ENCODE measurements at places on chromosomes 4 and X. TPM values are rescaled to one million over a fixed set of nuclear protein-coding genes. Genes with fewer than 3 reads are reported as not detected.

The PDLIM3 gene
- 25.3 TPM for total RNA-seq

The STPG2 gene
- total RNA-seq: 1.6 TPM

The USP17L11 gene
- total RNA-seq: not detected

The GRPR gene
- not detected for total RNA-seq

The CT45A2 gene
- total RNA-seq: not detected

The KLKB1 gene
- 1.2 TPM for total RNA-seq

The CABS1 gene
- not detected for total RNA-seq

The DUSP21 gene
- total RNA-seq: not detected

The AMBN gene
- not detected for total RNA-seq

The HHIP gene
- 0.48 TPM for total RNA-seq

The PWWP3B gene
- total RNA-seq: 7.0 TPM

The ARHGAP24 gene
- 37.2 TPM for total RNA-seq

The CXCL10 gene
- not detected for total RNA-seq

The P2RY10 gene
- 0.98 TPM for total RNA-seq

The RPL39 gene
- 8,363 TPM for total RNA-seq

DNA sequence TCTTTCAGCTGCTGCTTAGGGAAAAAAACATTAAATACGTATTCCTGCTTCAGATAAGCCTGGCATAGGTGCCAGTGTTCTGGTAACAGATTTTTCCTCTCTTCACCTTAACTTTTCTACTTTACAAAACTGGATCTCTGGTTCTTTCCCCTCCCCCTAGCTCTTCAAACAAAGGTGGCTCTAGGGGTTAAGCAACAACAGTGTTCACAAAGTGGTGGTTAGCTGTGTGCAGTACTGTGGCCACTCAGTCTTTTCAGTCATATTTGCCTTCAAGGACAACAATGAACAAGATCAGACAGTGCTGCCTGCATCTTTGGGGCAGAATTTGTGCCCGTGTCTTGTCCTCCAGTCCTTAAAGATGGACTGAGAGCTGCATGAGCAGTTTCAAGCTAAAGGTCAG, 15.1 kb upstream of the RGN start:
- no peak for DNase-seq

GRCh38 chrX:37603938-37604409, 32.5 kb downstream of the LANCL3 start:
- no peak for DNase-seq

- DNase-seq: no peak
Measured at GRCh38 chr4:157713342-157713741, 459.5 kb downstream of the GASK1B start.

DNA sequence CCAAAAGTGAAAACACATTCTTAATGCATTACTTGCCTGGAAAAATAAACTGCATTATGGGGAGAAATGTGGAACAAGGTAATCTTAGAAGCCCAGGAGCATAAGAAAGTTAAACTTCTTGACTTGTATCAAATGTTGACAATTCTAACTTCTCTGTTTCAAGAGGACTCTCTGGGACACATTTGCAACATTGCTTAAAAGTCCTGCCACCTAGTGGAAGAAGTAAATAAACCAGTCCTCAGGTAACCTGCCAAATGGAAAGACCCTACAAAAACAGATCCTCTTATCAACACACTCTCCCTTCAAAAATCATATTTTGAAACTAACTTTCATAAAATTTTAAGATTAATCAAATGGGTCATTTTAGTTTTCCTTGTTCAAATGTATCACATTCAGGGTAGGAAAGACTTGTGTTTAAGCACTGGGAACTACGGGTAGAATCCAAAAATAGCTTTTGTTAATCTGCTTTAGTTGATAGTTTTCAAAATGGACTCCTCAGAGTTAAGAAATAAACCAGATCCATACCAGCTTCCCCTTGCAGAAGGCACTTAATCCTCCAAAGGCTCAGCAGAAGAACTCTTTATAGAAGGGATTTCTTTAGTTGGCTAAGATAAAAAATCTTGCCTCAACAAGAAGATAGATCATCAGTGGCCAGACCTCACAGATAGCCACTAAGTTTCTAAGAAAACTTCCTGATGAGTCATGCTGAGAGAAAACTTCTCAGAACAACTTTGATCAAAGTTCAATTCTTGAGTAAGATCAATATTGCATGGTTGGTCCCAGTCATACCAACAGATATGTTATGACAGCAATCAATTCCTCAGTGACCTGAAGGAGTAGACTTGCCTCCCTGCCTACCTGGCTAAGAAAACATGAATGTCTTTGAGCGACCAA, 141.7 kb downstream of the HHIP start:
- no peak for DNase-seq

- no peak for DNase-seq
Measured at GRCh38 chr4:128384091-128384520, 96.5 kb upstream of the PGRMC2 start.

- no peak for DNase-seq
Measured at GRCh38 chr4:58191109-58191508, 1080.9 kb upstream of the IGFBP7 start.

GRCh38 chrX:144586756-144587155, 660.5 kb upstream of the SPANXN1 start:
- no peak for DNase-seq

- DNase-seq: no peak
Measured at GRCh38 chr4:142697320-142697719, 148.8 kb downstream of the INPP4B start.

GRCh38 chrX:29318012-29318411, 730.8 kb downstream of the IL1RAPL1 start:
- DNase-seq: no peak

- no peak for DNase-seq
Measured at GRCh38 chrX:1767026-1767425, 152.2 kb downstream of the ASMT start.

GRCh38 chr4:93788712-93789111, 39.8 kb upstream of the ATOH1 start:
- DNase-seq: no peak

DNA sequence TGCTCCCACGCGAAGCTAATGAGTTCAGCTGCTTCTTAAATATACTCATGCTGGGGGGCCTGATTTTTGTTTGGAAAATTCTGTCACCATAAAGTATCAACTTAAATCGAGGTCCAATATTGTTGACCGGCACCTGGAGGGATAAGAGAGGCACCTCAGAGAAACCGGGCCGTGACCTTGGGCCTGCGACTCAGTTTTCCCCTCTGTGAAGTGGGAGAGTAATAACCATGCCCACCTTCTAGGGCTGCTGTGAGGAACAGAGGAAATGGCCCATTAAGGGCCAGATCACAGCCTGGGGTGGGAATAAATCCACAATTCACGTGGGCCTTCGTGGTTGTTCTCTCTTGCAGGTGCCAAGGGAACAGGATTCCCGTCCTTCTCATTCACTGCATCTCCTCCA, 39.4 kb downstream of the ZBTB49 start:
- no peak for DNase-seq

DNA sequence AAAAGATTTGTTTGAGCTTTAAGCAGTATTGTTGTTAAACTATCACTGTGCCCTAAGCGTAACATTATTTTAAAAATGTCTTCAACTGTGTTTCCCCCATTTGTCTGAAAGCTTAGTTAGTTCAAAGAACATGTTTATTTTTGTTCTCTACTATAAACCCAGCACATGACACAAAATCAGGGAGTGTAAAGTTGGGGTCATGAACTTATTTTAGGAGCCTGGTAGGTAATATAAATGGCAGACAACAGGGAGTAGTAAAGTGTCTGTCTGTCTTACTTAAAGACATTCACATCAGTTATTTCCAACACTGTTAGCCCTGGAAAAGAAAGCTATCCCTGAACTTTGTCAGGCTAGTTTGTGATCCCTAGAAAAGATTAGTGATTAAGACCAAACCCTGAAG, 3.9 kb downstream of the AIMP1 start:
- no peak for DNase-seq

GRCh38 chrX:21831496-21831895, 7.9 kb upstream of the MBTPS2 start:
- no peak for DNase-seq

- DNase-seq: no peak
Measured at GRCh38 chr4:113708250-113708649, 53.3 kb downstream of the CAMK2D start.

DNA sequence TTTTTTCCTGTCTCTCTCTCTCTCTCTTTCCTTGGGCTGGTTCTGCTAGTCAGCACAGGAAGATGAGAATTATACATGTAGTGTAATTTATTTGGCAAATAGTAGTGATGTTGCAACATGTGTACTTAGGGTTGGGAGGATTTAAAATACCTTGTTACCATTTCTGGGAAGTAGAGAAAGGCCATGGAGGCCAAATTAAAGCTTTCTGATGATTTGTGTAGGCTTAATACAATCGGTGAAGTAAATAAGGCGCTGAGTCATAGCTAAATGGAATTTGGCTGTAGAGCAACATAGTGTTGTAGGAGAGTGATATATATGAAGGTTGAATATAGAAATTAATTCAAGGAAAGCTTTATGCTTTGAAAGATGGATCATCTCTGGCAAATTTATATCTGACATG, 295.3 kb downstream of the GRID2 start:
- no peak for DNase-seq

GRCh38 chr4:32207456-32207855, 1487.3 kb downstream of the PCDH7 start:
- DNase-seq: no peak

DNA sequence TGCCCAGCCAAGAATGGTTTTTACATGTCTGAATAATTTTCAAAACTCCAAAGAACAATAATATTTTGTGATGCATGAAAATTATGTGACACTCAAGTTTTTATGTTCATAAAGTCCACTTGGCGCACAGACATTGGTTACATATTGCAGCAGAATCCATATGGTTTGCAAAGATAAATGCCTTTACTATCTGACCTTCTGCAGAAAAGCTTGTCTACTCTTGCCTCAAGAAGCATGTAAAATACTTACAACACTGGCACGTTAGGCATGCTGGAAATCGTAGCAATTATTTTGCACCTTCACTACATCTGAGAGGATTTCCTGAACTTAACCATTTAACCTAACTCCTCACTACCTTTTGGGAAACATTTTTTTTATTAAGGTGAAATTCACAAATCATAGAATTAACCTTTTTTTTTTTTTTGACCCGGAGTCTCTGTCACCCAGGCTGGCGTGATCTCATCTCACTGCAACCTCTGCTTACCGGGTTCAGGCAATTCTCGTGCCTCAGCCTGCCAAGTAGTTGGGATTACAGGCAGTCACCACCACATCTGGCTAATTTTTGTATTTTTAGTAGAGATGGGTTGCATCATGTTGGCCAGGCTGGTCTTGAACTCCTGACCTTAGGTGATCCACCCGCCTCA, 3.5 kb upstream of the XG start:
- no peak for DNase-seq

DNA sequence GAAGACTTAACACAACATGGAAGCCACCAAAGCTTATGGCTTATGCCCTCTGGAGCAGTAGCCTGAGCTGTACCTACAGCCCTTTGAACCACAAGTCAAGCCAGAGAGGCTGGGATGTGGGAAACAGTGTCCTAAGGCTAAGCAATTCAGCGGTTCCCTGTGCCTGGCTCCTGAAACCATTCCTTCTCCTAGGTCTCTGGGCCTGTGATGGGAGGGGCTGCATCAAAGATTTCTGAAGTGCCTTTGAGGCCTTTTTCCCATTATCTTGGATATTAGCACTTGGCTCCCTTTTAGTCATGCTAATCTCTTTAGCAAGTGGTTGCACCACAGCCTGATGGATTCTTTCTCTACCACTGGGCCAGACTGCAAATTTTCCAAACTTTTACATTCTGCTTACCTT, 140.5 kb upstream of the NUDT10 start:
- no peak for DNase-seq

DNA sequence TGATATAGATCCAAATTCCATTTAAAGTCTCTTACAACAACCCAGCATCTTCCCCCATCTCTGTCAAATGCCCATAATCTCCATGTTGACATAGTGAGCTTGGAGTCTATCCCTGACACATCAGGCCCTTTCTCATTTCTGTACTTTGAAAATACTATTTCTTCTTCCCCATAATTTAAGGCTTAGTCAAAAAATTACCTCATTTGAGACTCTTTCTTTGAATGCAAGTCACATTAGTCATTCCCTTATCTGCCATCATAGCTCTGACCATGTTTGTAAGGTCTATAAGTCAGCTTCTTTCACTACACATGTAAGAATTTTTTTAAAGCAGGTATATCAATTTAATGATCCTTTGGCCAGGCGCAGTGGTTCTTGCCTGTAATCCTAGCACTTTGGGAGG, 99.9 kb downstream of the DDX60 start:
- DNase-seq: no peak

DNA sequence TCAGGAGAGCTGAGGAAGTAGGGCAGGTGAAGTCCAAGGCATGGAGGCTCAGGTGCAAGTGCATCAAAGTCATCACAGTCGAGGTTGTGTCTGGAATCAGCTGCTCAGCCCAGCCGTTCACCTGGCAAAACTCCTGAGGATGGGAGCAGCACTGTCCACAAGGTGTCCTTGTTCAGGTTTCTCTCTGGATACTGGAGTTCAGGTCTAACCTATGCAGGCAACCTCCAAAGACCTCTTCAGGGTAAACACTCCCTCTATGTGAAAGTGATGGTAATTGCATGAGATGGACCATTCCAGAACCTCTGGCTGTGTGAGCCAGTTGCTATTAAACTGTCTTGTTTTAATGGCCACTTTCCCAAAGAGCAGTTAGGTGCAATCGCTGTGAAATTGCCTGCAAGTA, 120.2 kb upstream of the PSAPL1 start:
- no peak for DNase-seq

- no peak for DNase-seq
Measured at GRCh38 chr4:37641886-37642849, 44.0 kb downstream of the RELL1 start.

DNA sequence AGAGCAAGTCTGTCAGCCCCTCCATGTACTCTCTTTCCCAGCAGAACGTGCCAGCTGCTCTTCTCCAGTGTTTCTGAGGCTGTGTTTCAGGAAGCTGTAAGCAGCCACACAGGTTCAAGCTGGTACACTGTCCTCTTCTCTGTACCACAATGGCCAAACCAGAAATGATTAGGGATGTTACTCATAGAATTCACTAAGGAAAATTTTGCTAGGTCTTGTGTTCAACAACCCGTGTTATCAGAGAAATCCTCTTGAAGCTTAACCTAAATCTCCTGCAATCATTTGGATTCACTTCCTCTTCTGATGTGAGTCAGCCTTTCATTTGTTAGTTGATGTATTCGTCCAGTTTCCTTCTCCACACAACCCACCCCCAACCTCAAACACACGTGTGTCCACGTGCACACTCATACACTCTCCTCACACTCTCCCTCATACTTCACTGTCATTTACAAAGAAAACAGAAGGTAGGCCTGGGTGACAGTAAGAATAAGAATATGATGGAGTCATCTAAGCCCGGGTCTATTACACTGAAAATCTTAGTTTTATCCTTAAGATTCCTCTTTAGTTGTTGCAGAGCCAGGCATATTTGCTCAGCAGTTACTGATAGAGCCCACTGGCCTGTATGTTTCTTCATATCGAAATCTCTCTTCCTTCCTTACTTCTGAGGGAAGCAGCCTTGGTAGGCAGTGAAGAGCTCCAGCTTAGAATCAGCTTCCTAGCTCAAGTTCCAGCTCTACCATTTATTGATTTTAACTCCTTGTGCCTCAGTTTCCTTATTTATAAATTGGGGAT, 63.4 kb downstream of the DCUN1D4 start:
- no peak for DNase-seq

- no peak for DNase-seq
Measured at GRCh38 chrX:133511041-133511440, 95.8 kb upstream of the GPC4 start.
